Dorsolateral prefrontal cortex (tissue), 122 donors: ENCODE measurements at places on chromosomes 6 and 20.

GRCh38 chr6:45757443-45758130, 258.1 kb downstream of the CLIC5 start:
- DNase-seq: no peak

DNA sequence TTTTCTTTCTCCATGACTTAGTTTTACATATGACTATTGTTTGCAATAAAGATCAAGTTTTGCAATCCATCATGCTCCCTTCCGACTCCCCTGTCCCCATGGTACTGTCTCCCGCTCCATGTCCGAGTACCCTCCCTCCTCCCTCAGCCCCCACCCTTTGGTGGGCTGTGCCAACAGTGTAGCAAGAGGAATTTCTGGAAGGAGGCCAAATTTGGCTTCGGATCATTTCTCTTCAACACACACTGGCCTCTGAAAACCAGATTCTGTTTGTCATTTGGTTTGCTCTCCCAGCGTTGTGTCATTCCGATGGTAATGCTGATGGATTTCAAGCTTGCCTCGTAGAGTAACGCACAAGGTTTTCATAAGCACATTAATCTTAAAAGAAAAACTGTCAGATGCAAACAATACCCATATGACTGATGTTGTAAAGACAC, 22.9 kb upstream of the PAX1 start:
- no peak for DNase-seq

DNA sequence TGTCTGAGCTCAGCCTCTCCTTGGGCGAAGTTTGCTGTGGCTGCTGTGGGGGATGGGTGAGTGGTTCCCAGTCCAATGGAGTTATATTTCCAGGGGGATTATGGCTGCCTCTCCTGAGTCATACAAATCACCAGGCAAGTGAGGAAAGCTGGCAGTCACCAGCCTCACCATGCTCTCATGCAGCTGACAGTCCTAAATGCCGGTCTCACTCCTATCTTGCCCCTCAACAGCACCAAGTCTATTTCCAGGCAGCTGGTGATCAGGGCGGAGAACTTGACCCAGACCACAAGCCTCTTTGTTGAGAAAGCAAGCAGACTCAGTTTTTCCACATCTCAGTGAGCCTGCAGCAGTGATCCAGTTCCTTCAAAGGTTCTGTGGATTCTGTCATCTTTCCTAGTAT, 98.9 kb downstream of the TBC1D32 start:
- no peak for DNase-seq

DNA sequence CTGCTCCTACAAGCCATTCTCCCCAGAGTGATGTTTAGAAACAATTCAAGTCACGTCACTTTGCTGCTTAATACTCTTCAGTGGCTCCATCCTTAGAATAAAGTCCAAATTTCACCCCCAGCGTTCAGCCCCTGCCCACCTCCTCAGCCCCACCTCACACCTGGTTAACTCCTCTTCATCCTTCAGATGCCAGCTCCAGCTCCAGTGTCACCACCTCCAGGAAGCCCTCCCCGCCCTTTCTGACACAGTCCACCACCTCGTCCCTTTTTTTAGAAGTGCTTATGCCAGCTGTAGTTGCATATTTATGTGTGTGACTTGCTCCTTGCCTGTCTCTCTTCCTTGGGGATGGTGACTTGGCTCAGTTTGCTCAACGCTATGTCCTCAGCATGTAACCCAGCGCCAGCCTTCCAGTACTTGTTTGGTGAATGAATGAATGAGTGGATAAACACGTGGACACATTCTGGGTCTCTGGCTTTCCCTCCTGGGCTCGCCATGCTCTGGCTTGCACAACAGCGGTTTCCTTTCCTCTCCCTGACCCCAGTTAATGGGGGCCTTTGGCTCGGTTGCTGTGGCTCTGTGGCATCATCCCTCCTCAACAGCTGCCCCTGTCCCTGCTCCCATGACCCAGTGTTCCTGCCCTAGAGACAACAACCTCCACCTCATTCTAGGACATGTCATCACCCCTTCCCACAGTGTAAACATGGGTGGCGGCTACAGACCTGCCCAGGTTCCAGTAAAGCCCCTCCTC, 3.7 kb upstream of the IP6K3 start:
- no peak for DNase-seq

- DNase-seq: no peak
Measured at GRCh38 chr20:46347841-46348803, 39.8 kb upstream of the CDH22 start.

- no peak for DNase-seq
Measured at GRCh38 chr6:118896339-118897136, 2.6 kb downstream of the ASF1A start.

GRCh38 chr6:116405652-116406356, 35.1 kb downstream of the DSE start:
- no peak for DNase-seq
